ENCODE measurements at places on chromosomes 5 and 9. TPM values are rescaled to one million over a fixed set of nuclear protein-coding genes. Genes with fewer than 3 reads are reported as not detected.
A peak's percentile ranks its signal among the peaks of the same experiment; 100 is the strongest.

DNA sequence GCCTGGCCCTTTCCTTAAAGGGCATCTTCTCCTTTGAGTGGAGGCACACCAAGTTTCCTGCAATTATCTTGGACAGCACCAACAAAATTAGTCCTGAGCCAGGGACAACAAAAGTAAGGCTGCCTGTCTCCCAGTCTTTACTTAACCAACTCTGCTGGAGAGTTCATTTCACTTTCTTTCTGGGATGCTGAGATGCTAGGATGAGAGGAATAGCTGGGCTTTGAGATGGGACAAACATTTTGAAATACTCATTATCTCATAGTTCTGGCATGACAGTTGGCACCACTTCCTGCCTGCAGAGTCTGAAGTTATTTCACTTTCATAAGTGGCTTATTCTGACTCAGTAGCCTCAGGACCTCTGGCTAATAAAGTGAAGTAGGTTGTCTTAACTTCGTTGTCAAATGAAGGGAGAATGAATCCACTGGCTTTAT, 157.0 kb downstream of the C9orf152 start:
- H3K36me3 ChIP-seq, result no peaks in the 10 kb centered on the region
- DNase-seq, result no peak
- peak overlapping the region; percentile 95 for H3K4me3 ChIP-seq

DNA sequence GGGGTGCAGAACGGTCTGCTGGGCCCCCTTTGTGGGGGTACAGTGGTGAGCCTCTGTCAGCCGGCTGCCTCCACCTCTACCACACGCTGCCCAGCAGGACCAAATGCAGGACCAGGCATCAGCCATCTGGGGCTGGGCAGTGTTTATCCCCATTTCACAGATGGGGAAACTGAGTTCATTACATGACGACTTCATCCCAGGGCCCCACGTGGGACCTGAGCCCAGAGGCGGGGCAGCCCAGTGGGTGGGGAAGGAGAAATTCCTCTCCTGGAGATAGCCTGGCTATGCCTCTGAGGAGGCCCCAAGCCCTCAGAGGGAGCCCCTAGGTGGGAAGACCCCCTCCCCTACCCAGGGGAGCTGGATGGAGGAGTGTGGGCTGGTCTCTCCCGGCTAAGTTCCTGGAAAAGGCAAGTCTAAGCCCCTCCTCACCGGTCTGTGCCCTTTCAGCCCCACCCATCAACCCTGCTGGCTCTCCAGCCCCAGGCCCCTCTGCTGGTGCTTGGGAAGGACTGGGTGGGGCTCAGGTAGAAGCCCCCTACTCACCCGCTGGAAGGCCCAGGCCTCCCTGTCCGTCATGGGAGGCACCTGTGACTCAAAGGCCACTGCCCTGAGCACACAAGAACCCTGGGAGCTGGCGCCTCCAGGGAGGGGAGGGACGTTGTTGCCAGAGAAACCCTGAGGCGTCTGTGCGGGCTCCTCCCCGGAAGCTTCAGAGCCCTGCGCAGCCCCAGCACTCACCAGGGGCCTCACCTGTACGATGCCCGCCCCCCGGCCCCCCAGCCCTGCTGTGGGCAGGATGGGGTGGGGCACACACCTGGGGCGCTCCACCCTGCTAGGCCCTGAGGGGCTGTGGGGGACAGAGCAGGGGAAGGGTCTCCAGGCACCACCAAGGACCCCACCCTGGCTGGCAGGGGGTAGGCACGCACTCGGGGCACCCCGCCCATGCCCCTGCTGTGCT, 7.4 kb upstream of the CCDC187 start:
- no peak for DNase-seq
- no peak overlapping the region for H3K4me3 ChIP-seq
- H3K27ac ChIP-seq, result no peak overlapping the region
- no peaks in the 10 kb centered on the region for H3K4me1 ChIP-seq
- no peaks in the 10 kb centered on the region for H3K36me3 ChIP-seq
- H3K27me3 ChIP-seq, result no peaks in the 10 kb centered on the region

DNA sequence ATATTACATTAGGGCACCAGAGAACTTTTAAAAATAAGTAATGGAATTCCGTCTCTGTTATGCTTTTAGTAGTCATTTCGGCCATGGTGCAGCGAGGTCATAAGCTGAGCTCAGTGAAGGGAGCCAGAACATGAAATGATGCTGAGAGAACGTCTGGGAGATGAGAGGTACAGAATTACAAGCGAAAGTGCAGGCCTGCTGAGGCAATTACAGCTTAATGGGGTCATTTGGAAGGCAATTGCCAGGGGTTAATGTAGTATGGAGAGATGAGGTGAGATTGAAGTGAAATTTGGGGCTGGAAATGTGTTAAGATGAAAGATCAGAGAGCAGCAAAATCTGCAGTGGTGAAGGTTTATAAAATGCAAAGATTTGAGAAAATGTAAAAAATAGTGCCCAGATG, 96.5 kb downstream of the PBX3 start:
- DNase-seq, result no peak
- H3K27ac ChIP-seq, result no peak overlapping the region
- no peaks in the 10 kb centered on the region for H3K36me3 ChIP-seq
- peak overlapping the region; percentile 27 for H3K4me3 ChIP-seq

- no peak for DNase-seq
- no peaks in the 10 kb centered on the region for H3K27me3 ChIP-seq
- no peak overlapping the region for H3K27ac ChIP-seq
Observed at GRCh38 chr5:89885670-89886069, 523.9 kb downstream of the CETN3 start.

GRCh38 chr9:102867488-102867887, 127.6 kb upstream of the CYLC2 start:
- H3K4me1 ChIP-seq, result no peaks in the 10 kb centered on the region
- no peak for DNase-seq
- no peak overlapping the region for H3K27ac ChIP-seq

DNA sequence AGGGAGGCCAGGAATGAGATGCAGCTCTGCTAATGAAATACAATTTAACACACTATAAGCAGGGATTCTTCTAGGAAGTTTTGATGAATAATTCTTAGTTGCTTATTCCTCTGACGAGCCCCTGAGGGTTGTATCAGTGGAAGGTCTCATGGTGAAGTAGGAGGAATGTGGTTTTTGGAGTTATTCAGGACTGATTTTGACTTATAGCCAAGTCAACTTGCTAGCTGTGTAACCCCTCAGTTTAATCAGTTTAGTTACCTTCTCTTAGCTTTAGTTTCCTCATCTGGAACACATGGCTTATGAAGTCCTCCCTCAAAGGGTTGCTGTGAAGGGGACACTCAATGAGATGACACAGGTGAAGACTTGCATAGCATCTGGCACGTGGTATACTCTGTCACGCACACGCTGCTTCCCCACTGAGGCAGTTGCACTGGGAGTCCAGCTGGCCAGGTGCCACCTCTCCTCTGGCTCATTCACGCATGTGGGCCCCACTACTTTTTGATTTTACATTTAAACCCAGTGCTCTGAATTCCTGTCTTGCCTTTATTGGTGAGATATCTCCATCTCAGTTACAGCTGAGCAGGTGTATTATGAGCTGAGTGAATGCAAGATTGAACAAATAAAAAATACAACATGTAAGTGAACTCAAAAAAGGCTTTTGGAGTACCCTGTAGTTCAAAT, 415.0 kb downstream of the ARHGEF28 start:
- DNase-seq, result no peak
- H3K4me3 ChIP-seq, result no peak overlapping the region
- H3K36me3 ChIP-seq, result no peaks in the 10 kb centered on the region
- no peaks in the 10 kb centered on the region for H3K4me1 ChIP-seq
- no peak overlapping the region for H3K27ac ChIP-seq
- no peaks in the 10 kb centered on the region for H3K27me3 ChIP-seq

DNA sequence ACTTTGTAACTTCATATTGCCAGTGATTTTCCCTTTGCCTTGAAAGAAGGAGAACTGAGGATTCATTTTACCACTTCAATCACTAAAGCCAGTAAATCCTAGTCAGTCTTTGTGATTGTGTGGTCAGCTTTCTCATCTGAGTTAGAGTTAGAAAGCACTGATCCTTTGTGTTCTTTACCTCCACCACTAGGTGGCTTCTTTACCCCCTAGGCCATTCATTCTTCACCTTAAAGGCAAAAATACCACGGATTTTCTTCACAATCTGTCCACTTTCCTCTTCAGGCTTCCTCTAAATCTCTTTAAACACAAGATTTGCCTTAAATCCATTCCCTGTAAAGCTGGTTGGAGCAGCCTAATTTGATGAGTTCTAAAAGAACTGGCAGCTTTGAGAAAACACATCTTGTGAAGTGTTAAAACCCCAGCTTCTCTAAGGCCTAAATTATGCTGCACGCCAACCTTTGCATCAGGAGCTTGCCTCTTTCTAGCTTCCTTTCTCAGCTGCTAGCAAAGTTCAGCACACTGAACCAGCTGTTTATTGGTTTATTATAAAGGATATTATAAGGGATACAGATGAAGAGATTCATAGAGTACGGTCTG, 20.4 kb downstream of the BDP1 start:
- peaks cover 29% of the 10 kb centered on the region for H3K36me3 ChIP-seq
- no peaks in the 10 kb centered on the region for H3K4me1 ChIP-seq
- DNase-seq, result no peak
- no peaks in the 10 kb centered on the region for H3K27me3 ChIP-seq
- H3K27ac ChIP-seq, result no peak overlapping the region

DNA sequence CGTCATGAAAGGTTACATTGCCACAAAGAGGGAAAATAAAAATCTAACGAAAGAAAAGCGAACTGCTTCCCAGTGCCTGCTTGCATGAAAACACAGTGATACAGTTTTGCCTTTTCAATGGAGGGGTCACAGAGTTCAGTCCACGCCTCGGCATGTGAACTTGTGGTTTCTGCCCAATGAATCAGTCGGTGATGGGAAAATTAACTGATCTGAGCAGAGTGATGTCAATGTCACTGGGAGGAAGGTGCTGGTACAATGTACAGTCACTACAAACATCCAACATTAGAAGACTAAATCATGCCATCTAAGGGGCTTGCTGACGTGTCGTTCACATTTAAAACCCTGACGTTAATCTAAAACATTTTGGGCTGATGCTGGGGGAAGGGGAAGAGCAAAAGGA, 151.8 kb upstream of the MSX2 start:
- no peak for DNase-seq
- H3K4me3 ChIP-seq, result no peak overlapping the region
- no peak overlapping the region for H3K27ac ChIP-seq
- no peaks in the 10 kb centered on the region for H3K36me3 ChIP-seq
- peaks cover 5% of the 10 kb centered on the region for H3K4me1 ChIP-seq

- H3K4me1 ChIP-seq, result no peaks in the 10 kb centered on the region
Observed at GRCh38 chr5:4855880-4856279, 284.2 kb upstream of the ADAMTS16 start.

Gene CCDC183
- total RNA-seq, result 0.68 TPM

Gene LMX1B
- total RNA-seq, result not detected

Gene WHRN
- total RNA-seq, result 4.1 TPM

Gene ACOT12
- total RNA-seq, result 2.3 TPM
